Occipital lobe (tissue), 3 donors: ENCODE measurements at places on chromosomes 3 and 15. TPM values are rescaled to one million over a fixed set of nuclear protein-coding genes. Genes with fewer than 3 reads are reported as not detected.

- no peak for DNase-seq
These were observed 154.7 kb upstream of the GOLIM4 start for GRCh38 chr3:168250415-168250861.

DNA sequence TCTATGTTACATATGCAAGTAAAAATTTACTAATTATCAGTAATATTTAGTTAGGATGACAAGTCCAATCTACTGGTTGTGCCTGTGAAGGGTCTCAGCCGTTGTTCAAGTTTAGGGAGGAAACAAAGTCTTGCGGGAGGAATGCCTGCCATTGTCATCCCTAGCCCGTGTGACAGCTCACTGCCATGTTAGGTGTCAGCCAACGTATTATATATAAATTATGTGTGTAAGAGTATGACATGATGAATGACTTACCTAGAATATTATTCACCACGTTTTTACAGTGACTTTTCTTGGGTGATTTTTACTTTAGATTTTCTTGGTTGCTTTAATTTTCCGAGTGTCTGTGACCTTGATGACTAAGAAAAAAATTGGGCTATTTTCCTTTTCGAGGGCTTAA lies 614.4 kb upstream of the MDFIC2 start:
- DNase-seq: no peak

GRCh38 chr3:184361932-184362667 lies 590 bp downstream of the POLR2H start:
- DNase-seq: peak; percentile 86

GRCh38 chr3:107367353-107367752 lies 9.9 kb upstream of the CCDC54 start:
- DNase-seq: no peak

DNA sequence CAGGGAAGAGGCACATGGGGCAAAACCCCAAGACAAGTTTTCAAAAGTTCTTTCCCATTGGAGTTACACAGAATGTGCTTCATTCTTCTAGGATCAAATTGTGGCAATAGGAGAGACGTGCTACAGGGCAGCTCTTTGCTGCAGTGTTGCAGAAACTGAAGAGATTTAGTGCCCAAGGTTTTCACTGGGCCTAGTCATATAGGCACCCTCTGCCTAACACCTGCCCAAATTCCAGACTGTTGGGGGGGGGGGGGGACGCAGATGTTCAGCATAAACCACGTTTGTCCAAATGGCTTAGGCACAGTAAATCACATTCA lies 346.8 kb upstream of the ZNF717 start:
- DNase-seq: no peak

DNA sequence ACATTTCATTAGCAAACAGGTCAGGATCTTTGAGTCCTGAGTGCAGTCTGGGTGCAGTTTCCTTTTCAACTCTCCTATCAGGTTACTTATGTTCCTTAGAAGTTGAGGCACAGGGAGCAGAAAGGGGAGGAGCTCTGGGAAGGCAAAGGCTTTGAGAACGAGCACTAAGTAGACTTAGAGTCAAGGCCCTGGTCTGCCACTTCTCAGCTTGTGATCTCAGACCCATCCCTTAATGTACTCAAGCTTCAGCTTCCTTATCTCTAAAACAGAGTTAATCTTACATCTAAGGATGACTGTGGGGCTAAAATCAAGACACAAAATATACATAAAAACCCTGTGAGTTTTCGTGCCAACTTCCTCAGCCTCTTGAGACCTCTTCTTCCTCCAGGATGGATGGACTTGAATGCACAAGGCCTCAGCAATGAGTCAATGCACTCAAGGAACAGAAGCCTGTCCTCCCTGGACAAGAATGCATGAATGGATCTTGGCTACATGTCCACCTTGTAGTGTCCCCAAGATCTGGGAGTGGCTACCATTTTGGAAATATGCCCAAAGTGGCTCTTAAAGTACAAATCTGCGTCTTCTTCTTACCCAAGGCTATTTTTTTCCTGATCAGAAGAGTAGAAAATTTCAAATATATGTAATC lies 105.1 kb downstream of the WDR76 start:
- no peak for DNase-seq

DNA sequence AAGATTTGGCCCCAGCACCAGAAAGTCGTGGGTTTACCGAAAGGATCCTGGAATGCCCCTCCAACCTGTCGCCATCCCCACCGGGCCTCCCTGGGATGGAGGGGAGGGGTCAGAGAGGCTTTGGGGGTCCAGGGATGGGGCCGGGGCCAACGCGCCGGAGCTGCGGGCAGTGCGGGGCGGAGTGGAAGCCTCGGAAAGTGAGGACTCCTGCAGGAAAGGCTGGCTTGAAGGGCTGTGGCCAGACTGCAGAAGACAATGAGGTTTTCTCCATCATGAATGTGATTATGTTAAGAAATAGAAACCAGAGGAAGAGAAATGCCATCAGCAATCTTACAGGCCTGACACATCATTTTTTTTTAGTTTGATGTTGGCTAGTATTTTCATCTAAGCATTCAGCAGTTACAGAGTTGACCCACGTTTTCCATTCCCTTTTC lies 738 bp downstream of the YEATS2 start:
- DNase-seq: peak; percentile 36

- no peak for DNase-seq
These were observed 1.7 kb upstream of the DENND4A start for GRCh38 chr15:65793818-65794104.

- no peak for DNase-seq
These were observed 131.1 kb upstream of the BFSP2 start for GRCh38 chr3:133268726-133269134.

GRCh38 chr3:12948371-12948770 lies 107.0 kb upstream of the RPL32 start:
- no peak for DNase-seq

GRCh38 chr15:26178640-26179220 lies 315.6 kb upstream of the ATP10A start:
- DNase-seq: no peak

DNA sequence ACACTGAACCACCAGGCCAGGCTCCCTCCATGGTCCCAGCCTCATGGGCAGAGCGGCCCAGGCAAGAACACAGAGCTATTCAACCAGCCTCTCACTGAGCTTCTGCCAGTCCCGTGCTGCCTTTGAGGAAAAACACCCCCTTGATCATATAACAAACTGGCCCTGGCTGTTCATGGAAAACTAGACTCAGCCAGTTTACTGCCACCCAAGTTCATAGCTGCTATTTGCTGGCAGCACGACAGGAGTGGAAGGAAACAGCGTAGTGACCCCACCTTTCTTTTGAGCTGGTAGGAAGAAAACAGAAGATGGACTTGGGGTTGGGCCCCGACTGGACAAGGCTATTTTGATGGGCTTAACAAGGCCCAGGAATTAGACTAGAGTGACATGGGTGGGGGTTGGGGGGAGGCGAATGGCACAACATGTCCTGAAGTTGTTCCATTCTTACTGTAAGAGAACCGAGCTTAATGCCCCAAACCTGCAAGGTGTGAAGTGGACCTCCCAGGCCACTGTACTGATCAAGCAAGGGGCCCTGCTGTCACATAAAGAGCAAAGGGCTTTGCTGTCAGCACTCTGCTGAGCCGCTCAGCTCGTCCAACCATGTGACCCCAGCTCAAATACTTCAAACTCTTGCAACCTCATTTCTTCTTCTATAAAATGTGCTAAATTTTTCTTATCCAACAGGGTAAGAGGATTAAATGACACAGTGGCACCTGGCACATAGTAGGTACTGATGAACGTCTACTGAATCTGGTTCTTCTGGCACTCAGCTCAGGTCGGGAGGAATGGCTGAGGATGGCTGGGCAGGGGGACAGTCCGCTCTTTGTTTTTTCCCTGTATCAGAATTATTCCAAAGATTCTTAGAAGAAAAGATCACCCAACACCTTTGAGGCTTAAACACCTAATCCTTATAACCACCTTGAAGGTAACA lies 1.6 kb downstream of the FBXL22 start:
- no peak for DNase-seq

DNA sequence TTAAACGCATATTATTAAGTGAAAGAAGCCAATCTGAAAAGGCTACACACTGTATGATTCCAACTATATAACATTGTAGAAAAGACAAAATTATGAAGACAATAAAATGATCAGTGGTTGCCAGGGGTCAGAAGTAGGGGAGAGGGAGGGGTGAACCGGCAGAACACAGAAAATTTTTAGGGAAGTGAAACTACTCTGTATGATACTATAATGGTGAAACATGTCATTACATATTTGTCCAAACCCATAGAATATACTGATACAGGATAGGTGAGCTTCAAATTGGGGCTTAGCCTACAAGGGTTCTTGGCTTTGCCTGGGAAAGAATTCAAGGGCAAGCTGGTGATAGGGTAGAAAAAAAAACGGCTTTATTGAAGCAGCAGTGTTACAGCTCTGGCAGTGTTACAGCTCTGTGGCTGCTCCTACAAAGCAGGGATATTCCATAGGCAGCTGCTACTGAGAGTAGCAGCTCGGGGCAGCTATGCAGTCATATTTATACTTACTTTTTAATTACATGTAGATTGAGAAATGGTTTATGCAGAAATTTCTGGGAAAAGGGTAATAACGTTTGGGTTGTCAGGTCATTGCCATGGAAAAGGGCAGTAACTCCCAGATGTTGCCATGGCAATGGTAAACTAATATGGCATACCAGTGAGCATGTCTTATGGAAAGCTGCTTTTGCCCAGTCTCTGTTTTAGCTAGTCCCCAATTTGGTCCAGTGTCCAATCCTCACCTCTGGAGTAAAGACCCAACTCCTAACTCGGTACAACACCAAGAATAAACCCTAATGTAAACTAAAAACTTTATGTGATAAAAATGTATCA lies 125.1 kb upstream of the SLC25A36 start:
- no peak for DNase-seq

DNA sequence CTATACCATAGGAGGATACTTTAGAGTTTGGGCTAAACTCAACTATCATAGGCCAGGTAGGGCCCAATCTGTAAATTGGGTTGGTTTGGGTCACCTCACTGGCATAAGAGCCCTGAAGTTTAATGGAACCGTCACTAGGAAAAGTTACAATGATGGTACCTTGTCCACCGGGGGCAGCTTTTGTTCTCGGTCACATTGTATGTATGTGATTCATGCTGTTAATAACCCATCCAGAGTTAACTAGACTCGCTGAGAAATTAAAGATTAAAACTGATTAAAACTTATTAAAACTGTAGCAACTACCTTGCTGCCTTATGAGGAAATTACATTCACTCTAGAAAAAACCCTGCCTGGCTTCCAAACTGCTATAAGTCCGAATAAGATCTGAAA lies 145.0 kb upstream of the TMCO5A start:
- no peak for DNase-seq

DNA sequence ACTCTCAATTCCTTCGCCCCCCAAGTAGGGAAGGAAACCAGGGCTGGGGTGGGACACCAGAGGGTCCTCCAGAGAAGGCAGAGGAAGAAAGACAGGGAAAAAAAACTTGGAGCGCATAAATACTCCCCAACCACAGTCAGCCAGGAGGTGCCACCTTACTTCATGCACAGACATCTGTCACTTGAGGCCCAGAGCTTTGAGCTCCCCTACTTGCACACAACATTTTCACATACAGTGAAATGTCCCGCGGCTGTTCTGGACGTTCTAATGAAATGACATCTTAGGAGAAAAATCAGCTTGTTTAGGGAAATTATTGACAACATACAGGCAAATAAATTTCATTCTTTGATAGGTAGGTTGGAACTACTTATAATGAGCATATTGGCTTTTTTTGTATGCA lies 113.0 kb downstream of the LIPC start:
- DNase-seq: no peak

GRCh38 chr3:98699132-98699531 lies 64.0 kb upstream of the ST3GAL6 start:
- no peak for DNase-seq

- no peak for DNase-seq
These were observed 28.3 kb downstream of the IDH3A start for GRCh38 chr15:78177447-78177873.

GRCh38 chr3:133662278-133662651 lies 524 bp upstream of the TOPBP1 start:
- peak; percentile 9 for DNase-seq

DNA sequence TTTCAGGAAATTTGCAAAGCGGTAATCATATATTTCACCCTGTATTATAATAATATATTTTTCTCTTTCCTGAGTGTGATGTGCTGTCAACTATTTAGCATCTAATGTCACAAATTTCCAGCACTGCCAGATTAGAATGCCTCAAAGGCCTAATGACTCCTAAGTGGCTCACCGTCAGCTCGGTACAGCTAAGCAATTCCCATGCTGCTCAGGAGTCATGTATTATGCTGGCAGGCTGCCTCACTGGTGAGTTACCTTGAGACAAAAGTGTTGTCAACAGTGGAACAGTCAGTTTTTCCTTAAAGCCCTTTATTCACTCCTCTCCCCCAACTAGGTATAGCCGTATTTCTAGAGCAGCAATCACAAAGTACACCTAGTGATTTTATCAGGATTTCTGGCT lies 83.6 kb downstream of the NSUN3 start:
- DNase-seq: no peak

- no peak for DNase-seq
These were observed 68.9 kb downstream of the FOXP1 start for GRCh38 chr3:71514621-71515020.

DNA sequence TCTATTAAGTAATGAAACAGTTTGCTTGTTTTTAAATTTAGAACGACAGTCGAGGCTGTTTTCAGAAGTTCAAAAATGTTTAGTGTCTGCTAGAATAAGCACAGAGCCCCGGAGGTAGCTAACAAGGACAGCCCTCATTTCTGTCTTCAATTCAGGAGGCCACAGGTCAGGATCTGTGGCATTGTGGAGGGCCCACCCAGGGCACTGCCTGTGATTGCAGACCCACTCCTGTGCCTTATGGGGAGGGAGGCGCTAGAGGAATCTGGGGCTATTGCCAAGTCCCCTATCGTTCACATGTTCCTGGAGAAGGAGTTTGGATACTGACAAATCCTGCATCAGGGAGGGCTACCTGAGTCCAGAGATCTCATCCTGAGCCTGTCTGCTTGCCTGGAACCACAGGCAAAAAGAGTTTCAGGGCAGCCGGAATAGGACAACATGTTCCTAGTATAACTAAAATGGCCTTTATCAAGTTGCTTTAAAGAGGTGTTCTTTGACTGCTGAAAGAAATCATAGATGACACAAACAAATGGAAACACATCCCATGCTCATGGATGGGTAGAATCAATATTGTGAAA lies 141.5 kb upstream of the ROPN1 start:
- no peak for DNase-seq

GRCh38 chr15:63360170-63360569 lies 21.5 kb downstream of the CA12 start:
- no peak for DNase-seq

Gene CSTA
- total RNA-seq: not detected

Gene GRIP2
- total RNA-seq: 9.7 TPM

Gene CADM2
- total RNA-seq: 96.5 TPM

Gene GOLGA8J
- not detected for total RNA-seq

Gene SHF
- total RNA-seq: 54.9 TPM

Gene ISG20
- not detected for total RNA-seq

Gene NANOGP8
- not detected for total RNA-seq

Gene SETD2
- total RNA-seq: 78.8 TPM

Gene ROPN1
- 0.16 TPM for total RNA-seq

Gene TMEM207
- not detected for total RNA-seq

Gene MAP1A
- total RNA-seq: 35.7 TPM

Gene CYB561D2
- 10.0 TPM for total RNA-seq

Gene CERS3
- 1.1 TPM for total RNA-seq

Gene KBTBD13
- total RNA-seq: not detected
